ENCODE measurements at places on chromosomes 1 and 21. TPM values are rescaled to one million over a fixed set of nuclear protein-coding genes. Genes with fewer than 3 reads are reported as not detected.

DNA sequence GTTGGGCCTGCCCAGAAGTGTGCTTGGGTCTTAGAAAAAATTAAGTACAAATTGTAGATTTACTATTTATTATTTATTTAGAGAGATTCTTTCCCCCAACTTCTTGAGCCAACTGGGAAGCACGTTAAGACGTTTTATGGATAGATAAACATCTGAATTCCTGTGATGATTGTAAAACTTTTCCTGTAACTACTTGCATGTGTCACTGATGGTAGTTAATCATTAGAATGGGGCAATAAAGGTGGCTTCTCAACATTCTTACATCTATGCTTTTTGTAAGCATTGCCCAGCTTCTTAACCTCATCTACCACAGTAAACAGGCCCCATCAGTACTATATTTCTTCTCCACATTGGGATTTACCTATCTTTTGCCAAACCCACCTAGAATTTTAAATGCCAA is 559.8 kb downstream of the LMO4 start:
- DNase-seq, result no peak

- no peak for DNase-seq
Measured at GRCh38 chr21:44458971-44459711, 3.8 kb downstream of the LRRC3 start.

DNA sequence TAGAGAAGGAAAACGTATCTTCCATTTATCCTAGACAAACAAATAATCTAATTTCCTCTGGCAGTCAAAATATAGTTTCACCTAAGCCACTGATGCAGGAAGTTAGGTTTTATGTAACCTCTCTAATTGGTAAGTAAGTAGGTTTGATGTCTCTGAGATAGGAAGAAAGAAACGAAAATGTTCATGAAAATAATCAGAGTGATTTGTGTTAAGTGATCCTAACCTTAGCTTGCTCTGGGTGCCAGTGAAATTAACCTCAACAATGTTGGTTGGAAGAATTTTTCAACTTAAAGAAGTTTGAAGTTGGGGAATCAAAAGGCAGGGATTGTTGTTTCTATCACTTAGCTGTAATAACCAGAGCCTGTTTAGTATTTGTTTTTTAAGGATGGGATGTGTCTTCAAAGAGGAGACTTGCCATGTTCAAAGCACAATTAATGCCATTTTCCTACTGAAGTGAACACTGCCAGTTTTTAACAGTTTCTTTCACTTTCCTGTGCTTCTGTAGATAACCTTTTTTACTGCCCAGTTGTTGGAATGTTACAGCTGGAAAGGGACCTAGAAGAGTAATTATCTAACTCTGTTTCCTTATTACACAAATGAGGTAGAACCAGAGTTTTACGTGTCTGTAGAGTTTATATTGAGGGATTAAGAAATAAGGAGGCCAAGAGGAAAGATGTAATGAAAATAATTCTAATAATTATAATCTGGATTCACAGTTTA is 18.4 kb downstream of the HIPK1 start:
- DNase-seq, result no peak

- DNase-seq, result no peak
Measured at GRCh38 chr1:156657741-156658319, 15.9 kb downstream of the BCAN start.

- DNase-seq, result no peak
Measured at GRCh38 chr1:232380596-232380995, 249.3 kb downstream of the SIPA1L2 start.

DNA sequence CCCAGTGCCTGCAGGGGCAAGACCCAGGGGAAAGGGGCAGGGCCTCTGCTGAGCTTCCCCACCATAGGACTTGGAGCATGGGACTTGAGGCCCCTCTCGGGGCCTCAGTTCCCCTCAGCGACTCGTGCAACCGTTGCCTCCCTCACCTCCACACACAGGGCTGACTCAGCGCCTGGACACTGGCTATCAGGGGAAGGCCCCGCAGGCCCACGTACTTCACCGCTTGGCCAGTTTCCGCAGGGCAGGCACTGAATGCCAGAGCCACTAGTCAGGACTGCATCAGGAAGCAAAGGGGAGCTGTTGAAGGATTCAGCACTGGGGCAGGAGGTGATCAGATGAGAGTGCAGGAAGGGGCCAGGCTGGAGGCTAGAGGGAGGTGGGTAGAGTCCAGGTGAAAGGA is 15.5 kb upstream of the FAM131C start:
- DNase-seq, result no peak

DNA sequence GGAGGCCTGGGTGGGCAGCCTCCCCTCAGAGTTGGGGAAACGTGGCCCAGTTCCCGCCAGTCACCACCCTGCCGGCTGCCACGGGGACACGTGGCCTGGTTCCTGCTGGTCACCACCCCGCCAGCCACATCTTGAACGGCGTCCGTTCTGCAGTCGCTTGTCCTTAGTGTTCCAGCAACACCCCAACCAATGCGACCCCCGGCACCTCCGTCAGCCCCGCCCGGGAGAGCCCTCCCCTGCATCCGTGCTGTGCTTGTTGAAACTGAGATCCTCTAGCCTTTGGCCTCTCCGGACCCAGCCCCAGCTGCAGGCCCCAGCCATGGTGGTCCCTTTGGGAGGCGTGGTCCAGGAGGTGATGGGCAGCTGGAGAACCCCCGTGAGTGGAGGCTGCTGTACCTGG is 18.7 kb downstream of the PRKCZ start:
- no peak for DNase-seq

SLAMF7 gene
- 1.6 TPM for total RNA-seq

DNA sequence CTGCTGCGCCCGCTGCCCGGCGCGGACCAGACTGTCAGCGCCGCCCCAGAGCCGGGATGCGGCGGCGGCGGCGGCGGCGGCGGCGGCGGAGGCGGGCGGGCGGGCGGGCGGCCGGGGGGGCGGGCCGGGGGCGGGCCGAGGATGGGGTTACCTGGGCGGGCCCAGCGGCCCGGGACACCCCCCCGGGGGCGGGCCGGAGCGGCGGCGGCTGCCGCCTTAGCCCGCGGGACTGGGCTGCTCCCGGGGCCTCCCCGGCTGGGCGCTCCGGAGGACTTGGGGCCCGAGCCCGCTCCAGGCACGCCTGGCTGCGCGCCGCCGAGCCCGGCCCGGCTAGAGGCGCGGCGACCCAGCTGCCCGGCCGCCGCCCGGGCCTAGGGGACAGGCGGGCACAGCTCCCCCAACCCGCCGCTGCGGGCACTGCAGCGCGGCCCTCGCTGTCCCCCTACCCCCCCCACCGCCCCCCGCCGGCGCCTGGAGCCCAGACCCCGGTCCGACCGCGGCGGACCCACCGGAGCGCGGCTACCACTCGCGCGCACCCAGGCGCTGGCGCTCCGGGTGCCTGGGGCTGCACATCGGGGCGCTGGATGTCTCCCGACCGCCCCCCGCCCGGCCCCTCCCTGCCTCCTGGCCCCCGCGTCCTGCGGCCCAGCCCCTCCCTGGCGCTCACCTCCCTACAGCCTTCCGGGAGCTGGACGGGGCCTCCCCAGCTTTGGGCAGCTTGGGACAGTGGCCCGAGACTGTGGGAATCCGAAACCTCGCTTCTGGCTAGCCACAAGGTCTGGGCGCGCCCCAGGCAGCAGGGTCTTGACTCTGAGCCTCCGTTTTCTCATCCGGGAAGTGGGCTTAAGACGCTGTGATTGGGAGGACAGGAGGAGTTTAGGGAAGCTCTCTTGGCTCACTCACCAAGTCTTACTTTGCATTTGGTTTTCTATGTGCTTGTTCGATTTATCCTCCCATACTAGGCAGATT is at the start of gene WNT4:
Gene WNT4, minus strand, starts transcription at position 33 of the 969 bp plus-strand sequence. CDS start 175 bp downstream, outside the sequence.
- no peak for DNase-seq

DNA sequence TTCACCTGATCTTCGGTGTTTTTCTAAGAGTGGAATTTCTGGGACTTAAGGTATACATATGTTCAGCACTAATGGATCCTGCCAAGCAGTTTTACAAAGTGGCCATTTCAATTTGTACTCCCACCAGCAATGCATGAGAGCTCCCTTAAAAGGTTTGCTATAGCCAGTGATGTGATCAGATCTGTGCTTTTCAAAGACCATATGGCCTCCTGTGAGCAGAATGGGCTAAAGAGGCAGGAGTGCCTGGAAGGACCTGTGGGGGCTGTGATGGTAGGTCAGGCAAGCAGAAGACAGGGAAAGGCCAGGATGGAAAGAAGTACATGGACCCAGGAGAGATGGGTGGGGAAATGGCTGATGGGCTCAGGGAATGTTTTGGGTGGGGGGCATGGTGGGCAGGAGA is 252.7 kb downstream of the DISC1 start:
- DNase-seq, result no peak

GRCh38 chr1:161195171-161195570 is 3.7 kb downstream of the ADAMTS4 start:
- no peak for DNase-seq

DNA sequence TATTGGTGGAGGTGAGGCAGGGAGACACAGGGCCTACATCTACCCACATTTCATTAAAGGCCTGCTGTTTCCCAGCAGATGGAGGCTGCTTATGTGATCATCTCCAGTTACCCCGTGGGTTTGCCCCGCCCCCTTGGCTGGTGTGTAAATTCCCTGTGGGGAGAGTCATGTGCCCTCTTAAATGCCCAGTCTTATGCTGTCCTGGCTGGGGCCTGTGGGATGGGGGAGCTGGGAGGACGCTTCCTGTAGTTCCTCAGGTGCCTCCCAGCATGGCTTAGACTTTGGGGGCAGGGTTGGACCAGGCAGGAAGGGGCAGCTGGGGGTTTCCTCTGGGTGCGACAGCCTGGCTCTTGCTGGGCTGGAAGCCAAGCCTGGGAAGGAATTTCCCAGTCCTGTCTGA is 15.5 kb upstream of the CITED4 start:
- peak; percentile 67 for DNase-seq

GRCh38 chr1:145696630-145696960 is 10.6 kb downstream of the PDZK1 start:
- DNase-seq, result no peak

SEMA4A gene
- total RNA-seq, result 8.4 TPM

F13B gene
- not detected for total RNA-seq

DPM3 gene
- total RNA-seq, result 75.3 TPM

DLGAP3 gene
- total RNA-seq, result 0.36 TPM

ITLN1 gene
- 1.5 TPM for total RNA-seq

DNA sequence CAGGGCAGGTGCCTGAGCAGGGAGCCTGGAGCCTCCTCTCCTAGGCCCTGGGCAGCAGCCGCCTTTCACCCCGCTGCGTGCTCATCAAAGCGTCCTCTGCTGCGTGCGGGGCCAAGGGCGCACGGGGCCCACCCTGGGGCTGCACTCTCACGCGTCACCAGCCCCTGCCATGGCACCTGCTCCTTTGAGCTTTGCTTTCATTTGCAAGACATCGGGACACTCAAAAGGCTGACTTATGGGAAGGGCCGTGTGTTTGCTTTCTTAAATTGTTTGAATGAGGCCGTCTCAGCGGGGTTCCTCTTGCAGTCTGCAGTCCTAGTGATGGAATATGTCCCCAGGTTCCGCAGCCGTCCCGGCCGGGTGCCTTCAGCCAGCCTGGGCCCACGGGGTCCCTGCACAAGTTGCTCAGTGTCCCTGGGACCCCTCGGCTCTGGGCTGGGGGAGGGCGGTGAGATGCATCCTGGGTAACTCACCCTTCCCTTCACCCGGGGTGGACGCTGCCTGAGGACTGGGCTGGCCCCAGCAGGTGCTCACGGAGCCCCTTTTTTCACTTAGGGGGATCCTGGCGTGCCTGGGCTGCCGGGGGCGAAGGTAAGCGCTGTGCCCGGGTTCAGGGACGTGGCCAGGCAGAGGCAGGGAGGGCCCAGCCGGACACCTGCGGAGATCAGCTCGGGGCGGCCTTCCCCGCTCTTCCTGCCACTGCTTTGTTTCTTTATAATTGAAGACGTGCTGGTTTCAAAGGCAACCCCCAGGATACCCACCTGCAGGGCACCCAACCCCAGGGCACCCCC is 53.1 kb downstream of the SLC19A1 start:
- no peak for DNase-seq

GRCh38 chr1:111737216-111738132 is 1.7 kb downstream of the INKA2 start:
- no peak for DNase-seq

DNA sequence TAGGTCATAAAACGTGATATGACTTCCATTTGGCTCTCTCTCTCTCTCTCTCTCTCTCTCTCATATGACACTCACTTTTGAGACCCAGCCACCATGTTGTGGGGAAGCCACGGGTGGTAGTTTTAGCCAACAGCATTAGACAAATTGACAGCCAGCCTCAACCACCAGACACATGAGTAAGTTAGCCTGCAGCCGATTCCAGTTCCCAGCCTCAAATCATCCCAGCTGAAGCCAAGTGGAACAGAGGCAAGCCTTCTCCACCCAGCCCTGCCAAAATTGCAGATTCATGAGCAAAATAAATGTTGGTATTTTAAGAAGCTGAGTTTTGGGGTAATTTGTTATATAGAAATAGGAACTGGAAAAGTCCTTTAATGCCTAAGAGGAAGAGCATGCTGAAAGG is 98.0 kb upstream of the DNAH14 start:
- DNase-seq, result no peak

DNA sequence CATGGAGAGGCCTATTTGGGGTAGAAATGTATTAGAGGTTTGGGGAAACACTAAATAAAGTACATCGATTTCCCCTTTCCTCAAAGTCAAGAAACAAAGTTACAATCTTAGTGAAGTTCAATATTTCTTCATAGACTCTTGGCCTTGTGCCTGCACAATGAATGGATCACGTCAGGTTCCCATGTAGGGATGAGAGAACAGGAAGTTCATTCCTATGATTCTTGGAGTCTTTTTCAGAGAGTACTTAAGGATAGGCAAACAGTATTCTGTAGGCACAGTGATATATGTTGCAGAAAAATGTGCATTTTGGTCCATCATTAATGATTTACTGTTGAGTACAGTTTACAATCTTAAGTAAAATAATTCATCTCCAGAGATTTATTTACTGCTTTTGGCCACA is 275.5 kb downstream of the RGS7 start:
- DNase-seq, result no peak

DNA sequence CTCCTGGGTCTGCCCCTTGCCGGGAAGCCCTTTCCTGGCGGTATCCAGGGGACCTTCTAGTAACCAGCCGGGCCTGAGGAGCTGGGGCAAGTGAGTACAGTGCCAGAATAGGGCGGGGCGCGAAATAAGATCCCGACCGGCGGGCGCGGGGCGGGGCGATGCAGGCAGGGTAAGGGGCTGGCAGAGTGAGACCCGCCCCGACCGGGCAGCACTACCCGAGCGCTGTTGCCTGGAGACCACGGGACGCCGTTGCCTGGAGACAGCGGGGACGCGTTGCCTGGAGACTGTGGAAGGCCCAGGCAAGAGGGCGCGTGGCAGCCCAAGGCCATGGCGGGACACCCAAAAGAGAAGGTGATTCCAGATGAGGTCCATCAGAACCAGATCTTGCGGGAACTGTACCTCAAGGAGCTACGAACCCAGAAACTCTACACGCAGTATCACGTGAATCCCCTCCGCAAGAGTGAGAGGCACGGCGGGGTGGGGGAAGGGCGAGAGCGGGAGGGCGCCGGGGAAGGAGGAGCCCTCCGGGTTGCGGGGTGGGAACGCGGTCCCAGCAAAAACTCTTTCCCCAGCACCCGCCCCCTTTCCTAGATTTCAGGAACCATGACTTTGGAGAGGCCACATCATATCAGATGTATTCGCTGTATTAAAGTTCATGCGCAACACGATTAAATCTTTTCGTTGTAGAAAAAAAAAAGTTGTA is 24.3 kb downstream of the EBNA1BP2 start:
- peak; percentile 78 for DNase-seq

- DNase-seq, result no peak
Measured at GRCh38 chr1:47967864-47968555, 29.2 kb downstream of the TRABD2B start.

All from sciatic nerve (tissue), 2 donors.